ENCODE measurements at places on chromosomes 5 and 9.
A peak's percentile ranks its signal among the peaks of the same experiment; 100 is the strongest.

DNA sequence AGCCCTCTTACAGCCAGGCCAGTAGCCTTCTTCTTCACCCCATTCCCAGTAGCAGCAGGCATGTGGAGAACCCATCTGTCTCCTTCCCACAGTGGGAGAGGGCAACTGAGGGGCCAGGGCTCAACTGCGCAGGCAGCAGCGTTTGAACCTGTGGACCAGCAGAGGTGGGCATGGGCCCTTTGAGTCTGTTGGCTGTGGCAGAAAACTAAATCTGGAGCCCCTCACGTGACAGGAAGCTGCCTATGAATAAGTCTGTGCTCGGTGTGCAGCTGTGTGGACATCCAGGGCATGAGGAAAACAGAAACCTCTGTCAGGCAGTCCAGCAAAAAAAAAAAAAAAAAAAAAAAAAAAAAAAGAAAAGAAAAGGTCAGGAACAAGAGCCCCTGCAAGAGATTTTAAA lies 189.2 kb upstream of the NR3C1 start:
- DNase-seq: no peak

- no peak for DNase-seq
Measured at GRCh38 chr9:79973627-79974026, 401.9 kb downstream of the TLE4 start.

- DNase-seq: peak; percentile 16
Measured at GRCh38 chr9:134519375-134520070, 122.1 kb upstream of the COL5A1 start.

DNA sequence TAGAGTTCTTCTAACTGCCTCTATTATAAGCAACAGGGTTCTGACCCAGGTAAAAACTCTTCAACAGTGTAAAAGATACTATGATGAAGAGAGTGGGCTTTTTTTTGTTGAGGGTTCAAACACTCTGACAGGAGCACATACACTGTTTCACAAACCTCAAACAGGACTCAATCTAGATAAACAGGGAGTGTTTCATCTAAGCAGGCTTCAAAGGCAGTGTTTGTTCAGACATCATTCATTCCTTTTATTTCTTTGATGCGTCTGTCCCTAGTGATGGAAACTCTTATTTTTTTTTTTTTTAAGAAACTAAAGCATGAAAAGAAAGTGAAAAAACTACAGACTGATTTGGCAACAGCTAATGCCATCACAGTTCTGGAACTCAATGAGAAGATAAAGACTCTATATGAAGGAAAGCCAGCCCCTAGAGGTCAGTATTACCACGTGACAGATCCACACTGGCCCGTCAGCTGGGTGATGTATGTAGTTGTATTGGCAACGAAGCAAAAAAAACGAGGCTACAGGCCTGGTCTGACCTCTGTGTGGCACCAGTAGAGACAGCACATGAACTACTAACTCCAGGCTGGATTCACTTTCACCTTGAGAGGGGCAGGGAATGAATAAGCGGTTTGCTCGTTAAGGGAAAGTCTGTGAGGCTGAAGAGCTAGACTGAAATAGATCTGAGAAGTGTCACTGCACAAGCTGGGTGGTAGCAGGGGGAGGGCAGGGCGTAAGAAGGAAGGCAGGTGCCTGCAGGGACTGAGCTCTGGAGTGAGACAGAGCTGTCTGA lies 172.2 kb downstream of the CCDC192 start:
- peak; percentile 63 for DNase-seq

- DNase-seq: no peak
Measured at GRCh38 chr5:96781031-96781971, 26.4 kb downstream of the ERAP1 start.

- no peak for DNase-seq
Measured at GRCh38 chr5:103232393-103232999, 26.1 kb upstream of the MACIR start.

GRCh38 chr5:180085837-180086236 lies 14.3 kb upstream of the RNF130 start:
- DNase-seq: no peak
